Activated CD8-positive, alpha-beta memory T cell treated with anti-CD3 and anti-CD28 coated beads, Interleukin-2, amount 50 U/mL, for 4 hours (primary cell): ENCODE measurements at places on chromosomes 7 and 10.

- DNase-seq = no peak
Observed at GRCh38 chr10:33331379-33331694, 3.1 kb downstream of the NRP1 start.

DNA sequence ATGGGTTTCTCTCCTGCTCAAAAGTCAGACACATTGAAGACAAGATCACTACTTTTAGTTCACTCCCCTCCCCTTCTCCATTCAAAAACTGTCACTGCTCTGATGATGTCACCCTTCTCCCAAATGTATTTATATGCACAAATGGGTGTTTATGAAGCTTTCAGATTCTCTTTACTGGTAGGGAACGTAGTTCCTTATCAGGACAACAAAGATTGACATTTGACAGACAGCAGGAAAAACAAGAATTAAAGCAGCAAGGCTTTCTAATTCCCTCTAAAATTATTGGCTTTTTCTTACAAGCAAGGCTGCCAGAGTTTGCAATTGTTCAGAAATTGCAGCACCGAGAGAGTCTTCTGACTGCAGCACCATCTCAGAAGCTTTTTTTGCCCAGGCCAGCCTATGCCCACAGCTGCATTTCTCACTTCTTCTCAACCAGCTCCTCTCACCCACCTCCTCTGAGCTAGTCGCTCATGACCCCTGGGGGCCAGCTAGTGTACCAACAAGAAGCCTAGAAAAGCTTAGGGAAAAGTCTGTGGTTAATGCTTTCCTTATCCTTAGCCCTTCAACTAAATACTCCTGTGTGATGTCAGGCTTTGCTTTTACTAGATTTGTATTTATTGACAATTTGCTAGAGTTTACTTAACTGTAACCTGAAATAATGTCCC lies 265.1 kb downstream of the HTR7 start:
- DNase-seq = no peak

- no peak for DNase-seq
Observed at GRCh38 chr10:6162589-6163356, 40.0 kb upstream of the PFKFB3 start.

DNA sequence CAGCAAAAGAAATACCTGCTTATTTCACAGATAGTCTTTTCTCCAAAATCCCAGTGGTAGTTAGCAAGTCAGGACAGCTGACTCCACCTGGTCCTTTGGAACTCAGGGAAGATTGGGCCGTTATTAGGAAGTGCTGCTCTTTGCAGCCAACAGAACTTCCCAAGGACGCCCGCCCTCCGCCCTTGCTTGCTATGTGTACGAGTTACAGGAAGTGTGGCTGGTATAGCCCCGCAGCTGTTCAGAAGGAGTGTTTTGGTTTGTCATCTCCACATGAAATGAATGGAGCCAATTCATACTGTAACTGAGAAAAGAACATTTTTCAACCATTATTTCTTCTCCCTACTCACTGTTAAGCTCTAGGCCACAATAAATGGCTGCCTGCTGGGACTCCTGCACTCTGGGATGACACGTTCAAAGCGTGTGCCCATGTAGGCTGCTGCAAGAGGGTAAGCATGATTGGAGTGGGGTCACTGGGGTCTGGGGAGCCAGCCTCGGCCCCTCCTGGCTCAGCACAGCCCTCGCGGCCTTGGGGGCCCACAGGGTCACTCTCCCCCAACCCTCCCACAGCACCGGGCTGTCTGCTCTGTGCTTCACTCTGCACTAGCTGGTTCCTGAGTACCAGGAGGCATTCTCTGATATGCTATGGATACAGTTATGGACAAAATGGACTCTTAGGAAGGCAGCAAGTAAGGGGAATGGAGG lies 244.0 kb downstream of the EBF3 start:
- no peak for DNase-seq

GRCh38 chr10:44674536-44675386 lies 236.4 kb upstream of the TMEM72 start:
- DNase-seq = no peak

DNA sequence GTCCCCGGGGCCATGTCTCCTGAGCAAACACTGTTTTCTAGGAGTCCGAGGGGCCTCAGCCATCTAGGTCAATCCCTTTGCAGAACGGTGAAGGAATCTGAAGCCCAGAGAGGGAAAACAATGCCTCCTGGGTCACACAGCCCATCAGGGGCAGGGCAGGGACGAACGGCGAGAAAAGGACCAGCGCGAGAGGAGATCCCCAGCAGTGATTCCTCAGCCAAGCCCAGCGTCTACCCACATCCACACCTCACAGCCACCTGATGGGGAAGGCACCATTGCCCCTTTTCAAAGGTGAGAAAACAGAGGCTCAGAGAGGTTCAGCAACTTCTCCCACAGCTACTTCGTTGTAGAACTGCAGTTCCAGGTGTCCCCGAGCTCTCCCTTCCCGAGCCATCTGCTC lies 17.9 kb upstream of the PSMG3 start:
- no peak for DNase-seq

GRCh38 chr10:132971448-132972148 lies 29.2 kb upstream of the CFAP46 start:
- no peak for DNase-seq
